ENCODE measurements at places on chromosomes 5 and 9. TPM values are rescaled to one million over a fixed set of nuclear protein-coding genes. Genes with fewer than 3 reads are reported as not detected.

DNA sequence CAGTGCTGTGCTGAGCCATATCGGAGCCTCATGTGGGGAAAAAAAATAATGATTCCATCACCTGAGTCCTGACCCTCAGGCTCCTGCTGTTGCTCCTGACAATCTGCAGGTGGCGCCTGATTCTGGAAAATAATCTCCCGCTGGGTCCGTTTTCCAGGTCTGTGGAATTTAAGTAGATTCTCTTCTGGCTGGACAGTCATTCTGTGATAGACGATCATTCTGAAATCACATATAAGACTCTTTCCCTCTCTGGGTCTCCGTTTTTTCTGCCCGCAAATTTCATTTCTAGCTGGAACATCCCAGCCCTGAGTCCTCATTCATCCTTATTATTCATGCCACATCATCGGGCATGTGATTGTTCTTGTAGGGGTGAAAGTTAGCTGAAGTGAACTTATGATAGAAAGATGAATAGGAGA lies 22.1 kb upstream of the STXBP1 start:
- no peak for DNase-seq

Gene UBE2R2
- total RNA-seq: 33.3 TPM

DNA sequence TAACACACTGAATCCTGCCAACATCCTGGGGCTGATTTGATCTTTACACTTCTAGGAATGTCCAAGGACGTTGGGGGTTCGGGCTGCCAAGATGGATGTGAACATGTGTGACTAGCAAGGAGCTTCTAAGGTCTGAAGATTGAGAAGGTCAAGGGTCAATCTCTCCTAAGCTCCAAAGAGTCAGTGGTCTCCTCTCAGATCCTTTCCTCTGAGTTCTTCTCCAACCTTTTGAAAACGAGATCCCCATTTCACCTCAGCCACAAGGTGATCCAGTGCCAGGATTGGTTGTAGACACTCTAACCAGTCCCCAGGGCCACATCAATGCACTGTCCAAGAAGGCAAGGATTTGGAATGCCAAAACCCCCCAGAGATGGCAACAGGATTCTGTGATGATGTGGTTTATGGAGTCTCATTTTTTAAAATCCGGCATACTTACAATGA lies 266.8 kb downstream of the NDUFS4 start:
- no peak for DNase-seq

GRCh38 chr5:67178085-67178484 lies 18.5 kb downstream of the CD180 start:
- no peak for DNase-seq

DNA sequence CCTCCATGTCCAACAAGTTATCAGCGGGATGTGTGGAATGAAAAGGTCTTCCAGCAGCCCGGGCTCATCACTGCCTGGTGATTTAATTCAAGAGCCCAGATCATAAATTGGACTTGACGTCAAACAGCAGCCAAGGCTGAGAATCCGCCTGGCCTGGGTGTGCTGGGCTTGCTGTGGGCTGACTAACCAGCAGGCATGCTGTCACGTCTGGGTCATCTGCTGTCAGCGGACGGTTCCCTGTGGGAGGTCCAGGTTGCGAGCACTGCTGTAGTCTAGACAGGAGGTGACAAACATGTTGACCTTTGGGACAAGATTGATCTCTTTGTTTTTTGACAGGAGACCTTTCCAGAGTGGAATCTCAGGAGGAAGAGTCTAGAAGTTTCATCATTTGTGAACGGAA lies 289.7 kb downstream of the OSTF1 start:
- DNase-seq: no peak

DNA sequence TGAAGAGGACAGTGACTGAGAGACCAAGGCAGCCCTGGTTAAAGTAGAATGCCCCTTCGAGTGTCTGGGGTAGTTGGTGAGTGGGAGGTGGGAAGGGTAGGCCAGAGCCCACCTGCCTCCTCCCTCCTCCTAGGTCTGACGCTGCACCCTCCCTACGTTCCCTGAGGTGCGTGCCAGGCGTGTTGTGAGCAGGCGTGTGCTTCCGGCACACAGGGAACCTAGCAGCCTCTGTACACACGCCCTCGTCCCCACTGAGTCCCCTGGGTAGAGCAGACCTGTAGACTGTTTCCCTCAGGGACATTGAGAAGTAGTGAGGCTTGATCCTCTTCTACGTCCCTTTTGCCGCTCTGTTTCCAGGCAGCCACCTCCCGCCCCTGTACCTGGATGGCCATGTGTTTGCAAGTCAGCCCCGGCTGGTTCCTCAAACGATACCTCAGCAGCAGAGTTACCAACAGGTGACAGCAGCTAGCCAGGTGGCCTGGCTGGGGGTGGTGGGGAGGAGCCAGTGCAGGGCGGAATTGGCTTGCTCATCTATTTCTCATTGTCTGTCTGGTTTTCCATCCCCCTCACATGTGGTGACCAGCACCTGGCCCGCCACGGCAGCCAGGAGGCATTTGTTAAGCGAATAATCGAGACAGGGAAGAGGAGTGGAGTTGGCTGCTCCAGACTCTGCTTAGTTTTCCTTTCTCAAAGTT lies 16.8 kb upstream of the POMT1 start:
- no peak for DNase-seq

GRCh38 chr5:154493274-154493673 lies 15.2 kb upstream of the HAND1 start:
- DNase-seq: no peak
